Fibroblast of gingiva (primary cell): ENCODE measurements at places on chromosomes 1 and 21.

DNA sequence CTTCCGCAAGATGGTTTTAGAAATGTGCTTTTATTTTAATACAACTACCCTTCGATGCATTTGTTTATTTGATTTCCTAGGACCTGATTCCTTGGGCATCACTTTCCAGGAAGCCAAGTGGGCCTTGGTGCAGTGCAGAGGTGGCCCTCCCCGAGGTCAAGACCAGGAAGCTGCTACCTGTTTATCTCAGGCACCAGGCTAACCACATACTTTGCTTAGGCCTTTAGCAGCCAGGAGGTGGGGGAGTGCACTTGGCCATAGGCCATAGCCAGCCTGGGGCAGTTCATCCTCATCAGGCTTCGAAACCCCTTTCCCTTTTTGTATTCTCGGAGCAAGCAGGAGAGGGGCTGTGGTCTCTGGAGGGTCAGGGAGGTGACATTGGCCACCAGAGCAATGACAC, 45.4 kb downstream of the SMYD2 start:
- DNase-seq, result no peak

DNA sequence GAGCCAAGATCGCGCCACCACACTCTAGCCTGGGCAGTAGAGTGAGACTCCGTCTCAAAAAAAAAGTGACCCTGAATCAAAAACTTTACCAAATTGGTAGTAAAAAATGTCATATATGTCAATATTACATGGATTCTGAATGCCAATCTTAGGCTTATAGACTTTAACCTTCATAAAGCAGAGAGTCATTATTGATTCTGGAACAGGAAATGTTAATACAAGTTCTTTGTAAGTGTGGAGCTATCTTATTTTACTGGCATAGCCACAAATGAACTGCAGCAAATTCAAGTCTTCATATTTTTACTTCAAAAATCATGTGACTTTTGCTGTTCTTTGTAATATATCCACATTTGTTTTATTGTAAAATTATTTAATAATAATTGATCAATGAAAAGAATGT, 41.3 kb downstream of the PPP2R5A start:
- no peak for DNase-seq

DNA sequence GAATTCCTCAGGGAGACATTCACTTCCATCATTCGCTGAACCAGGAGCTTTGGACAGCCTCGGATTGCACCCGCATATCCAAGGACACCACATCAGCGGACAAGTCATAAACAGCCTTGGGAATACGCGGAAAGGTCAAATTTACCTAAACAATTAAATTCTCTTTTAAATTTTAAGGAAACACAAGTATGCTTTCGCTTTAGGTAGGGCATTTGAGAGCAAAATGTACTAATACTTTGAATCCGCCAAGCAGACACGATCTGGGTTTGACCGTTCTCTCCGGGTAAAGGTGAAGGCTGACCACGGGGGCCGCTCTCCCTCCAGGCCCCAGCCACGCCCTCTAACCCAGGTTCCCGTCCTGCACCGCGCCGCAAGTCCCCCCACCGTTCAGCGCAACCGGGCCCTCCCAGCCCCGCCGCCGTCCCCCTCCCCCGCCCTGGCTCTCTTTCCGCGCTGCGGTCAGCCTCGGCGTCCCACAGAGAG, 479 bp upstream of the ACADM start:
- peak; percentile 85 for DNase-seq

DNA sequence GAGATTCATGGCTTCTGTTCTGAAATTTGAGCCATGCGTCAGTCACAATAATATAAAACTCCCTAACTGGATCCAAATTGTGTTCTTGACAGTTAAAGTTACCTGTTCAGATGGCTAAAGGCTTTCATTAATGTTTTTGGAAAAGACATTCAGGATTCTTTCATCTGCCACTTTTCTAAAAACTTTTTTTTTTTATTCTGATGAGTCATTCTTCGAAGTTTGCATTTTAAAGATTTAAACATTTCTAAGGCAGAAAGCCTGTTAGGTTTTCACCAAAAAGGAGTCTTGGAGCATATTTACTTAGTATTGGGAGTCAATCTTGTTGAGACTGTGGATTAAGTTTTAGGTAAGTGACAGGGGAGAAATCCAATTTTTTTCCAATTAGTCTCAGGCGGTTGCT, 18.9 kb upstream of the SDC3 start:
- no peak for DNase-seq

DNA sequence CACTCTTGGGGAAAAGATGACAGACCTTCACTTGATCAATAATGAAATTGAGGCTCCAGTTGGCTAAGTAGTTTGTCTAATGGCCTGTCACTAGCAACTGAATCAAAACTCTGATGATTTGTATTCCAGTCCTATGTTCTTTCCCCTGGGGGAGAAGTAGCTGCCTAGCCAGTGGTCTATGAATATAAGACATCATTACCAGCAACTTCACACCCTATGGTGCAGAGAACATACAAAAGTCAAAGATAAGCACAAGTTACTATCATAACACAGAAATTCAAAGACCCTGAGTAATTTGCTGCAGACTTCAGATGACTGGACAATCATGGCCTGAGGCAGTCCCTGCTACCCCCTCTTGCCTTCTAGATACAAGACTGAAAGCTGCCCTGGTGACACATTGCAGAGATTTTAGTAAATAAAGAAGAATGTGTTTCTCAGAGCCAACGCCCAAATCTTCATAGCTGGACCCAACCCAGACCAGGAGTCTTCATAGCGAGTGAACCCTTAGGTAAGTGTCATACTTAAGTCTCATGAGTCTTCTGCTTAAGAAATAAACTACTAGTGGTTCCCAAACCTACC, 993 bp downstream of the PDZK1 start:
- DNase-seq, result no peak

GRCh38 chr21:17651526-17651925, 38.8 kb upstream of the BTG3 start:
- DNase-seq, result no peak
